Neural crest cell (in vitro differentiated cells): ENCODE measurements at places on chromosomes 5 and 9.

DNA sequence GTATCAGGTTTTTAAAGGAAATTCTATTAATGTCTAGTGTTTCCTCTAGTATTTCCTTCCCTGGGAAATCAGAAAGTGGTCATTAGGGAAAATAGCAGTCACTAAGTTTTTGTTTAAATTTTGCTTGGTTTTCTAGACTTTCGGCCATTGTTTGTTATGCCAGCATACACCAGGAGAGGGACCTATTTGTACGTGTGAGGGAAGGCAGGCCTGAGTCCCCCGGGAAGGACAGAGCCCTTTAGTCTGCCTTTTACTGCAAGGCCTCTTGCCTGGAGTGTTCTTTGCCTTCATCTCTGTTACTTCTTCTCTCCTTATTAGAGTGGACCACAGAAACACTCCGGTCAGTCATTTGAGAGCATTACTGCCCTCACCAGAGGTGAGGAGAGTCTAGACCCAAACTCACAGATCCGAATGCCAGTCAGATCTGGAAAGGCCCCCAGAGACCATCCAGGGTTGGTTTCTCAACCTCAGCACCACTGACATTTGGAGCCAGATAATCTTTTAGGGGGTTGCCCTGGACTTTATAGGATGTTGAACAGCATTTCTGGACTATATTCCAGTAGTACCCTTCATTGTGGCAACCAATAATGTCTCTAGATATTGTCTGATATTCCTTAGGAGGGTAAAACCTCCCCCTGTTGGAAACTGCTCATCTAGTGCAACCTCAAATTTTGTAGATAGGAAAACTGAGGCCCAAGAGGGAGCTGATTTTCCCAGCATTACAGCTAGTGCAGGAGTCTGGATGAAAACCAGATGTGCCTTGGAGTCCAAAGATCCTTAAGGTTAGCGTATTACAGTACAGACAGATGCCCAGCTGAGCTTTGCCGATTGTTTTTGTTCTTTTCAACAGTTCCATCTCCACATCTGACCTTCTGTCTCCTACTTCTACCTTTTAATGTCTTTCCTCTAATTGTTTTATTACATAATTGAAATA is 93.0 kb upstream of the NIPAL4 start:
- DNase-seq = peak; percentile 20

DNA sequence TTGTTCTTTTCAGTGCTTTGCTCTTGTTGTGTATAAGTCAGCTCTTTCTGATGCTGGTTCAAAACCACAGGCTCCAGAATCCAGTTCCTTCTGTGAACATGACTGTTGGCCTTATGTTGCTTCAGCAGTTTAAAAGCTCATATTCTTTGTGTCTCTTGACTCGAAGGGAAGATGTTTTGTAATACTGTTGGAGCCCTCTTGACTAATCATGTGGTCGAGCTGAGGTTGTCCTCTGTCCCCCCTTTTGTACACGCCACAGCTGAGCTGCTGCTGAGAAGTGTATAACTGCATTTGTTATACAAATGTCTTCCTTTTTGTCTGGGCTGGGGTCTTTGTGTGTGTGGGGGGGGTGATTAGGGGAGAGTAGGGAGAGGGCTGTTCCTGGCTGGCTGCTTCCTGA is 35.8 kb downstream of the SLC36A1 start:
- no peak for DNase-seq

GRCh38 chr5:41435276-41435675 is 75.1 kb downstream of the PLCXD3 start:
- no peak for DNase-seq

- no peak for DNase-seq
Observed at GRCh38 chr5:156515803-156516360, 188.9 kb downstream of the SGCD start.

- no peak for DNase-seq
Observed at GRCh38 chr9:123326662-123327093, 29.3 kb upstream of the CRB2 start.

DNA sequence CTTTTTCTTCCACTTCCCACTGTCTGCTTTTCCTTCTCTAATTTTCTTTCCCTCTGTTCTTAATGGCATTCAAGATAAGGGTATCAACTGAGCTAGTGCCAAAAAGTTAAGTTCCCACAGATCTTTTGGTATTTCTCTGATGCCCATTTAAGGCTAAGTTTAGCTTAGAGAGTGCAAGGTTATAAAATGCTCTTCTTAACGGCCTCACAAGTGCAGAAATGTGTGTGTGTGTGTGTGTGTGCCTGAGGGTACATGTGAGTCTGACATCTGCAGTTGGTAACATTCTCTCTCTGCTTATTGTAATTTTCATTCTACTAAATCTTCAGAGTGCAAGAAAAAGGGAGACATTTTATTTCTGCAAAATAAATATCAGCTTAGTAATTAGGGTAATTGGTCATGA is 24.2 kb downstream of the FBN2 start:
- no peak for DNase-seq

DNA sequence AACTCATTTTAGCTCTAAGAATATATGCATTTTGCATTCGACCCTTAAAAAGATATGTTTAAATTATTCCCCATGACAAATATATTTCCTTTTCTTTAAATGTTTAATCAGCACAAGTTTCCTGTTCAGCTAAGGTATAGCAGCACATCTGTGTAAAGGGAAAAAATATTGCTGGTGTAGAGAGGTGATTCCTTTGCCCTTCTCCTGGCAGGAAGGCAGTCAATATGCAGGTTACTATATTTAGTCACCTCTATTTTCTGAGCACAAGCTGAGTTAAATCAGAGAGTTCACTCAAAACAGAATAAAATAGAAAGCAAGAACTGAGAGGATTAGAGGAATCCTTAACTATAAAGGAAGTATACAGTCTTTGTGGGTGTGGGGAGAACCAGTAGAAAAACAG is 274.4 kb upstream of the PCSK5 start:
- DNase-seq = no peak

DNA sequence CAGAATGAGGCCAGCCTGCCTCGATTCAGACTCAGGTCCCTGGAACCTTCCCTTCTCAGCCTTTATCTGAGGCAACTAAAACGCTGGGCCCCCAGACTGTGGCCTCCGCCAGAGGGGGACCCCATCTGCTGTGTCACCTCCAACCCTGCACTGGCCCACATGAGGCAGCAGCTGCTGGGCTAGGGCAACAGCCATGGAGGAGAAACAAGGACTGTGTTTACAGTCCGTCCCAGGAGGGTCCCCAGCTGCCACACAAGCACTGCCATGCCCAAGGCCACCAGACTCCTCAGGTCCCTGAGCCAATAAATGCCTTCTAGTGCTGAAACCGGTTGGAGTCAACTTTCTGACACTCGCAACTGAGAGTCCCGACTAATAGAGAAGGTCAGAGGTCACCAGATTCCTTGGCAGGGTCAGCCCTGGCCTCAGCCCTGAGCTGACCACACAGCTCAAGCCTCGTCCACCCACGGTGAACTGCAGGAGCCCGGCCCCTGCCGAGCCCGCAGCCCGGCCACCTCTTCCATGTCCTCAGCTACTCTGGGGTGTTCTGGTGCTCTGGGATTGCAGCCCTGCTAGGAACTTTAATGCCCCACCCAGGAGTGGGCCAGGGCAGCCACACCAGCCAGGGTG is 77.0 kb downstream of the ZNF354C start:
- no peak for DNase-seq

DNA sequence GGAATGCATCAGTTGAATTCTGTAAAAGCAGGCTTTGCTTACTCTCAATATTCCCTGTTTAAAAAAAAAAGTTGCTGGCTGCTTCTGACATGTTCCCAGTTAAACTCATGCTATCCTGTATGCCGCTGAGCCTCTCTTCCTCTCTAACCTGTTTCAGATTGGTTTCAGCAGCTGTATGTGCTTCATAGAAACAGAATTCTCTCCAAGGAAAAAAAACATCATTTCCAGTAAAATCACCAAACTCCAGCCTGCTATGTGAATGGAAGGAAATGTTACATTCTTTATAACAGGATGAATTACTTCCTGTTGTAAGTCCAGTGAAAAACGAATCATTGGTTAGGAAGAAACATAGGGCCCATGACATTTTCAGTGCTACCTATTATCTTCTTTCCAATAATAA is 25.7 kb upstream of the KCNV2 start:
- no peak for DNase-seq

- DNase-seq = no peak
Observed at GRCh38 chr5:54171645-54172384, 138.6 kb downstream of the ARL15 start.

DNA sequence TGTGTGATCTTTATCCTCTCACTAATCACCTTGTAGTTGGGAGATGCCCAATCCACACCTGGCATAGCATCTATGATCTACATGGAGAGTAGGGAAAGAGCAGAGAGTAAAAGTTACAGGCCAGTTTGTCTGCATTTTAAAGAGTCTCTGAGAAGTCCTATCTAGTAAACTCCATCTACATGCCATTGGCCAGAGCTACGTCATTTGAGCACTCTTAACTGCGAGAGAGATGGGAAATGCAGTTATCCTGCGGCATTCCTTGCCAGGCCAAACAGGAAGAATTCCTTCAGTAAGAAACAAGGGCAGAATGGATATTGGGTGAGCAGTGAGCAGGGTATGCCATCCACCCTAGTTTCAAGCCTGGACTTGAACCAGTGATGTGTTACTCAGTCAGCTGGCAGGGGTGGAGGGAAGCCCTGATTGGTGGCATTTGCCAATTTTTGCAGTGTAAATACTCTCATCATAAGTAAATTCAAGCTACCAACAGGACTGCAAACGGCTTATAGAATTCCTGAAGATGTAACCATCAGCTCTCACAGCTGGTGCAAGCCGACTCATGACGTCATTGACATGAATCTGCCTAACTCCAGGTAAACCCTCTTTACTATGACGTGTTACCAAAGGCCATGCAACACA is 156.8 kb upstream of the MSX2 start:
- no peak for DNase-seq

DNA sequence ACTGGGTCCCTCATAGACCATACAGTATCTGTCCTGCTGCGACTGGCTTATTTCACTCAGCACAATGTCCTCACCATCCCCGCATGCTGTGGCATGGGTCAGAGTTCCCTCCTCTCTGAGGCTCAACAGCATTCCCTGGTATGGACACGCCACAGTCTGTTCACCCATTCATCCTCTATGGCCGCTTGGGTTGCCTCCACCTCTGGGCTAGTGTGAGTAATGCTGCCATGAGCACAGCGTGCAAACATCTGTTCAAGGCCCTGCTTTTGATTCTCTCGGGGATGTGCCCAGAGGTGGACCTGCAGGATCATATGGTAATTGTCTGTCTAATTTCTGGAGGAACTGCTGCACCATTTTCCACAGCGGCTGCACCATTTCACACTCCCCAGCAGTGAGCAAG is 5.5 kb upstream of the FBP2 start:
- no peak for DNase-seq
